ENCODE measurements at places on chromosomes 13 and 19. TPM values are rescaled to one million over a fixed set of nuclear protein-coding genes. Genes with fewer than 3 reads are reported as not detected.

Gene TOMM40
- total RNA-seq, result 55.7 TPM

Gene OBI1
- total RNA-seq, result 19.9 TPM

Gene ZNF730
- 2.1 TPM for total RNA-seq

Gene IGSF23
- total RNA-seq, result not detected

Gene ZNF724
- total RNA-seq, result 13.0 TPM

DNA sequence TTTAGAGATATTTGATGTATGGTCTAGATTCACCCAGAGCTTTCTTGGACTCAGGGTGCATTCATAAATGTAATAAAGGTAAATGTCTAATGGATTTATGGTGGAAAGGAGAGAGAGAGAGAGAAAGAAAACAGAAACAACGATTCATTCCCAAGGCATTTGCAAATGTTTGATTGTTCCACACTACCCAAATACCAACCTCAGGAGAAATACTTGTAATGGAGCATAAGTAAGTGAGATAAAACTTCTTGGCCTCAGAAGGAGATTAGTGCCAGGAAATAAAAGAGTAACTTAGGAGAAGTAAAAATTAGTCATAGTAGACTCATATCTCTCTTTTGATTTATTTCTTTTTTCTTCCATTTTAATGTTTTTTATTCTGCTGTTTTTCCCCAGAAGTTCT, 40.6 kb upstream of the DGKH start:
- no peak overlapping the region for H3K4me3 ChIP-seq
- DNase-seq, result no peak
- no peaks in the 10 kb centered on the region for H3K36me3 ChIP-seq
- no peaks in the 10 kb centered on the region for H3K27me3 ChIP-seq

DNA sequence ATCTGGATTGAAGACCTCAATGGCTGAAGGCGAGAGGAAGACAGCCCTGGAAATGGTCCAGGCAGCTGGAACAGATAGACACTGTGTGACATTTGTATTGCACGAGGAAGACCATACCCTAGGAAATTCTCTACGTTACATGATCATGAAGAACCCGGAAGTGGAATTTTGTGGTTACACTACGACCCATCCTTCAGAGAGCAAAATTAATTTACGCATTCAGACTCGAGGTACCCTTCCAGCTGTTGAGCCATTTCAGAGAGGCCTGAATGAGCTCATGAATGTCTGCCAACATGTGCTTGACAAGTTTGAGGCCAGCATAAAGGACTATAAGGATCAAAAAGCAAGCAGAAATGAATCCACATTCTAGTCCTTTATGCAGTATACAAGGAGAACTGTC, 1.2 kb downstream of the POLR1D start:
- H3K27me3 ChIP-seq, result no peaks in the 10 kb centered on the region
- H3K4me1 ChIP-seq, result peaks cover 66% of the 10 kb centered on the region
- peak overlapping the region; percentile 97 for H3K4me3 ChIP-seq
- no peak for DNase-seq
- H3K27ac ChIP-seq, result peak overlapping the region; percentile 97

- DNase-seq, result peak; percentile 83
- peak overlapping the region; percentile 99 for H3K4me3 ChIP-seq
- H3K27me3 ChIP-seq, result no peaks in the 10 kb centered on the region
- peaks cover 25% of the 10 kb centered on the region for H3K36me3 ChIP-seq
- peaks cover 16% of the 10 kb centered on the region for H3K4me1 ChIP-seq
Measured at GRCh38 chr19:2474232-2475017, 1.5 kb upstream of the GADD45B start.

DNA sequence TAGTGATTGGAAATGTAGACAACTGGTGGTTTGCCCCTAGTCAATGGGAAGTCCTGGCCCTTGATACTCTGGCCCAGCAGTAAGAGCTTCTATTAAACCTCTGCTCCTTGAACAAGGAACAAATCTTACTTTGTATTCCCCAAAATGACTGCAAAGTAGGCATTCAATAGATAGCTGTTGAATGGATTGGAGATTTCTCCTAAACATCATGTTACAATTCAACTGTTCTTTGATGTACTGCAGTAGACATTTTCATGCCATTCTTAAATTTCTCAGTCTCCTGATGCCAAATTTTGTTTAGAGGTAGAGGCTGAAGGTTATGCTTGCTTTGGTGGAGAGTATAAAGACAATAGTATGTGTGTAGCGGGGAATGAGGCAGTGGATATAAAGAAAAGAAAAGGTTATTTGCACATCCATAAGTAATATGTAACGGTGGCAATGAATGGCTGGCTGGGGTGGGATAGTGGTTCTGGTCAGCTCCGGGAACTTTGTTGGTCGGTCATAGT, 12.8 kb downstream of the MIR17HG start:
- H3K36me3 ChIP-seq, result peaks cover 37% of the 10 kb centered on the region
- DNase-seq, result no peak
- no peak overlapping the region for H3K27ac ChIP-seq
- no peak overlapping the region for H3K4me3 ChIP-seq
- H3K4me1 ChIP-seq, result peaks cover 16% of the 10 kb centered on the region
- no peaks in the 10 kb centered on the region for H3K27me3 ChIP-seq

DNA sequence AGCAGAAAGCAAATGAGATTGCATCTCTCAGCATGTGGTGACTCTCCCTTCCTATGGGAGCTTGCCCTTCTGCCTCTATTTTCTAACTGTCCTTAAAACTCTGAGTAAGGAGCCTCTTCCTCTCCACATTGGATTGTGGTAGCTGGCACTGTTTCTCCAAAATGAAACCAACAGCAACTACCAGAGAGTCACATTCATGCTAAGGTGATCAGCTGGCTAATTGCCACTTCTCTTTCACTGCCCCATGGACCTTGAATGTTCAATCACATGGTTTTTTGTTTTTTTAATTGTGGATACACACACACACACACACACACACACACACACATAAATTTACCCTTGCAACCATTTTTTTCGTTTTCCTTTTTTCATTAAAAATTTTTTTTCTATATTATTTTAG, 154.7 kb upstream of the TSC22D1 start:
- H3K27me3 ChIP-seq, result no peaks in the 10 kb centered on the region
- no peak for DNase-seq
- H3K4me3 ChIP-seq, result no peak overlapping the region
- H3K36me3 ChIP-seq, result no peaks in the 10 kb centered on the region
- no peaks in the 10 kb centered on the region for H3K4me1 ChIP-seq
- no peak overlapping the region for H3K27ac ChIP-seq

GRCh38 chr13:51645154-51645650, 60.9 kb downstream of the WDFY2 start:
- DNase-seq, result peak; percentile 32
- H3K36me3 ChIP-seq, result peaks cover 7% of the 10 kb centered on the region
- H3K27me3 ChIP-seq, result no peaks in the 10 kb centered on the region
- no peak overlapping the region for H3K4me3 ChIP-seq
- peaks cover 39% of the 10 kb centered on the region for H3K4me1 ChIP-seq

GRCh38 chr13:76754414-76754813, 131.8 kb downstream of the KCTD12 start:
- no peaks in the 10 kb centered on the region for H3K36me3 ChIP-seq
- H3K27ac ChIP-seq, result no peak overlapping the region
- peaks cover 2% of the 10 kb centered on the region for H3K27me3 ChIP-seq
- no peak for DNase-seq
- no peaks in the 10 kb centered on the region for H3K4me1 ChIP-seq
- no peak overlapping the region for H3K4me3 ChIP-seq

GRCh38 chr19:1841209-1841924, 6.9 kb downstream of the REXO1 start:
- no peaks in the 10 kb centered on the region for H3K27me3 ChIP-seq
- H3K4me1 ChIP-seq, result peaks cover 31% of the 10 kb centered on the region

DNA sequence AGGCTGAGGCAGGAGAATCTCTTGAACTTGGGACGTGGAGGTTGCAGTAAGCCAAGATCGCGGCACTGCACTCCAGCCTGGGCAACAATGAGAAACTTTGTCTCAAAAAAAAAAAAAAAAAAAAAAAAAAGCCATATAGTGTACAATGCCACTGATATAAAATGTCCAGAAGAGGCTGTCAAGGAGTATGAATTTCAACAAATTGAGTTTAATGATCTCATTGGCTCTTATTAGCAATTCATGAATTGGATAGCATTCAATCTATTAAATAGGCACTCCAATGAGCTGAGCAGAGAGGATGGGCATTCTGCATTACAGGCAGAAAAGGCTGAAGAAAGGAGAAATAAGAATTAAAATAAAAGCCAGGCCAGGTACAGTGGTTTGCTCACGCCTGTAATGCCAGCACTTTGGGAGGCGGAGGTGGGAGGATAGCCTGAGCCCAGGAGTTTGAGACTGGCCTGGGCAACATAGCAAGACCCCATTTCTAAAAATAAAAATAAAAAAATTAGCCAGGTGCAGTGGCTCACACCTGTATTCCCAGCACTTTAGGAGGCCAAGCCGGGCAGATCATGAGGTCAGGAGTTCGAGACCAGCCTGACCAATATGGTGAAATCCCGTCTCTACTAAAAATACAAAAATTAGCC, 757 bp upstream of the LMNB2 start:
- H3K27ac ChIP-seq, result peak overlapping the region; percentile 86
- no peak for DNase-seq
- peaks cover 38% of the 10 kb centered on the region for H3K4me1 ChIP-seq
- H3K36me3 ChIP-seq, result peaks cover 16% of the 10 kb centered on the region
- peak overlapping the region; percentile 74 for H3K4me3 ChIP-seq

DNA sequence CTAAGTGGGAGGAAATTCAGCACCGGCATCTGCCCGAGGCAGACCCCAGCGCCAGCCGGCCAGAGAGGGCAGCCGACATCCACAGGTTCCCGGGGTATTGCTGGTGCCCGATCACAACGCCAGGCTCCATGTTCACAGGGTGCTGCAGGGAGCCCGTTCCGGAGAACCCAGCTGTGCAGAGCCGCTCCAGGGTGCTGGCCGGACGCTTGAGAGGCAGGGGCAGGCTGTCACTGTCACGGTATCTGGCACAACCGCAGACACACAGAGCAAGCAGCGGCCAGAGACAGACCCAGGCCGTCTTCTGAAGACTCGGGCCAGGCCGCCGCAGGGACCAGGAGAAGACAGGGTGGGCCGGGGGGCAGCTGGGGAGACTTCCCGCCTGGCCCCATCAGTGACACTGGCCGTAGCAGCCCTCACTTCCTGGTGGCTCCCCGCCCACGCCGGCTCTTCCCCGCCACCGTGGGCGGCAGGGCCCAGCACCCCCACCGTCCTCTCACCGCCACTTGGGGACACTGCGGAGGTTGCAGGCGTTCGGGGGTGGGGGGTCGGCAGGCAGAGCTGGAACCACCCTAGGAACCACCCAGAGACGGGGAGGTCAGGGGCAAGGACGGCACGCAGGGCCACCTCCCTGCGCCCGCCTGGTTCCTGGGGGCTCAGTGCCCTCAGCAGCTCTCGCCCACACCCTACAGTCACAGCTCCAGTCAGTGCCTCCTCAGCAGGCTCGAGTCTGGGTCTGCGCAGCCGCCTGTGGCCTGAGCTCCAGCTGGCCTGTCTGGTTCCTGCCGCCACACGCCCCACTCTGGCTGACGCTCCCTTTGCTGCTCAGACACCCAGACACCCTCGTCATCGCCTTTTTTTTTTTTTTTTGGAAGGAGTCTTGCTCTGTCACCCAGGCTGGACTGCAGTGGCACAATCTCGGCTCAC, 3.8 kb downstream of the RNF126 start:
- H3K36me3 ChIP-seq, result peaks cover 24% of the 10 kb centered on the region
- peak overlapping the region; percentile 99 for H3K4me3 ChIP-seq

DNA sequence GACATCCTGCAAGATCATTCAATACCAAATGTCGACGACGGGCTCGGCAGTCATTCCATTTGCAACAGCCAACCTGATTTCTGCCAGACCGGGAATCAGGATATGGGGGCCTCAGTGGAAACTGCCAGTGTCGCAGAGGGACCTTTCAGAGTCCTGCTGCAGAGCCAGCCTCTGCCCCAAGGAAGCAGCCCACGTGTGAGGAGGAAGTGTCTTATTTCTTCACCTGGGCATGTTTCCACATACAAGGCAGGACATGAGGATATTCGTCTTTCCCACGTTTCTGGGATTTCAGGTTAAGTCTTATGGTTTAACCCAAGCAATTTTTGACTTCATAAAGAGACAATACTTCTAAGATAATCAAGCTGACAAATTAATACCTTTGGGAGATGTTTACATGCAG, 69.9 kb downstream of the ABCC4 start:
- H3K27me3 ChIP-seq, result no peaks in the 10 kb centered on the region
- H3K36me3 ChIP-seq, result no peaks in the 10 kb centered on the region
- no peak for DNase-seq
- peaks cover 13% of the 10 kb centered on the region for H3K4me1 ChIP-seq
- H3K4me3 ChIP-seq, result no peak overlapping the region

DNA sequence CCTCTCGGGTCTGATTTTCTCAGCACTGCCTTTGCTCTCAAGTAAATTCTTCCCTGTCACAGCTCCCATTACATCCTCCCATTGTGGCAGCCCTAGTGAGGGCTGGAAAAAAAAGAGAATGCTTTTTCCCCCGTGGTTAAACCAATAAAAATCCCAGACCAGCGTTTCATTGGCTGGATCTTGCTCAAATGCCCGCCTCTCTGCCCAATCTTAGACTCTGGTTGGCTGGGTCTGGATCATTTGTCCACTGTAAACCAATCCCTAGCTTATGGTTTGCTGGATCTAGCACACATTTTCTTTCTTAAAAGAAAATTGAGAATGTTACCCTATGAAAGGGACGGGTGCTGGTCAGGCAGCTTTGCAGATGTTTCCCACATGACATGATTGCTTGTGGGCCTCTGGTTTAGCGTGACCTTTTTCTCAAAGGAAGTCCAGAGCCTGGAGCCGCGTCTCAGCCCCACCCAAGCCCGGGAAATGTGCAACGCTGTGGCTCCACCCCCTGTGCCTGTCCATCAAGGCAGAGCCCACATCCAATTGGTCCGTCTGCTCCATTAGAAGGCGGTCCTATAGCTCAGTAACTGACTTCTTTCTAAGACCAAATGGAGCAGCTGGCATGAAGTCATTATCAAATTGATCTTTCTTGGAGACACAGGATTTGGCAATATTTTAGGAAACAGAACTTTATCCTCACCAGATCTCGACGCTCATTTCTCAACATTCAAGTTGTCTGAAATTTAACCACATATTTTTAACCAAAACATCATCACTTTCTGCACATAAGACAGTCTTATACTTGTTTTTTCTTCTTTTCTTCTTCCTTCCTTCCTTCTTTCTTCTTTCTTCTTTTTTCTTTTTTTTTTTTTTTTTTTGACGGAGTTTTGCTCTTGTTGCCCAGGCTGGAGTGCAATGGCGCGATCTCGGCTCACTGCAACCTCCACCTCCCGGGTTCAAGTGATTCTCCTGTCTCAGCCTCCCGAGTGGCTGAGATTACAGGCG, 2.6 kb upstream of the MCEMP1 start:
- H3K4me1 ChIP-seq, result peaks cover 51% of the 10 kb centered on the region
- peak; percentile 27 for DNase-seq
- no peak overlapping the region for H3K27ac ChIP-seq

GRCh38 chr13:109924376-109924775, 138.0 kb upstream of the IRS2 start:
- H3K4me1 ChIP-seq, result no peaks in the 10 kb centered on the region
- no peak overlapping the region for H3K27ac ChIP-seq
- no peak overlapping the region for H3K4me3 ChIP-seq
- peaks cover 7% of the 10 kb centered on the region for H3K27me3 ChIP-seq

- DNase-seq, result no peak
- no peaks in the 10 kb centered on the region for H3K36me3 ChIP-seq
- no peak overlapping the region for H3K27ac ChIP-seq
Measured at GRCh38 chr13:21987793-21988192, 316.9 kb downstream of the FGF9 start.

GRCh38 chr19:47615714-47616113, 6.8 kb downstream of the BICRA start:
- H3K4me3 ChIP-seq, result no peak overlapping the region
- peaks cover 29% of the 10 kb centered on the region for H3K4me1 ChIP-seq
- H3K27me3 ChIP-seq, result no peaks in the 10 kb centered on the region
- no peak for DNase-seq
- peaks cover 20% of the 10 kb centered on the region for H3K36me3 ChIP-seq
- H3K27ac ChIP-seq, result no peak overlapping the region

- no peak for DNase-seq
- no peaks in the 10 kb centered on the region for H3K27me3 ChIP-seq
- H3K27ac ChIP-seq, result no peak overlapping the region
- H3K36me3 ChIP-seq, result peaks cover 38% of the 10 kb centered on the region
Measured at GRCh38 chr13:24505756-24506155, 6.8 kb downstream of the PARP4 start.

Data from activated CD4-positive, alpha-beta T cell treated with anti-CD3 and anti-CD28 coated beads, Interleukin-2, amount 10 ng/mL, durations not matched to agents 7 days and 5 days (primary cell).